Kidney glomerular epithelial cell (primary cell): ENCODE measurements at places on chromosomes 12 and 14.

GRCh38 chr12:38771871-38772270, 133.5 kb downstream of the CPNE8 start:
- no peak for DNase-seq

DNA sequence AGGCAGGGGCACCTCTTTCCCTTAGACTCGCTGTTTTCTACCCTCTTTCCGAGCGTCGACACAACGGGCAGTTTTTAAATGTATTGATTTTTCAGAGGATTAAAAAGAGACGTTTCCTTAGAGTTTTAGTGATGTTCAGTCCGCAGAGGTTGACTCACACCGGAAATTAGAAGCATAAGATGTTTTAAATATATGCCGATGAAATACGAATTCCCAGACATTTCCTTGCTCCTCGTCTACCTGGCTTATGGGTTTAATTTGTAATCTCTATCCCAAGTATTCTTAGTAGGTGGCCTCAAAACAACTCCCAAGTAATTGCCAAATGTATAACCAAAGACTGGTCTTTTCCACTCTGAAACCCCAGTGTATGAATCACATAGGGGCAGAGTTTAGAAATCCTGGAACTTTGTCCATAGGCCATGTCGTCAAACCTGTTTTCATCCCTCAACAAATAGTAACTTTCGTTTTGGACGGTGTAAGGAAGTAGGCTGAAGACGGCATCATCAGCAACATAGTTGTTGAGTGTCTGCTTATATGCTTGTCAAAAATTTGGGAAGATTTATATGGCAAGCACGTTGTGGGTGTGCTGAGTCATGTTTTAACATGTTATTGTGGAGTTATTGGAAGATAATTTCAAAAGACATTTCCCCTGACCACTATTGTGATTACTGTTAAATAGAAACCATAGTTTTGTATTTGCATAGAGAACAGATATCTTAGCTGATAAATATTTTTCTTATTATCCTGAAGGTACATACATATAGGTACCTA, 824 bp downstream of the TBK1 start:
- peak; percentile 60 for DNase-seq

DNA sequence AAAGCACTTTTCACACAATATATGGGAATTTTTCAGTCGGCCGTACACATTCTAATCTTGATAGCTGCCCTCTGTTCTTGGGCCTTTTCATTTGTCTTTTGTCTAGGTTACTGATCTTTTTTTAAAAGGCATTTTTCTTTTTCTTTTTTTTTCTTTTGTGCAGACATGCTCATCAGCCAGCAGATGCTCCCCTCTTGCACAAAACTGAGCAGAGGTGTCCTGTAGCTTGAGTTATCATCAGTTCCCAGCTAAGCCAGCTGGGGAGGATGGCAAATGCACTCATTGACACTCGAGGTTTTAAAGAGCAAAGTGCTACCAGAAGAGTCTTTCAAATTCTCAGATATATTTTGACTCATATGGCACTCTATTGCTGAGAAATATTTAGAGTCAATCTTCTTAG, 913.9 kb upstream of the SEL1L start:
- no peak for DNase-seq

GRCh38 chr12:69052613-69053408, 119.8 kb upstream of the CPM start:
- DNase-seq, result peak; percentile 94

GRCh38 chr14:65032319-65032718, 45.6 kb downstream of the FNTB start:
- no peak for DNase-seq

- no peak for DNase-seq
Measured at GRCh38 chr14:37595809-37596621, 586 bp downstream of the TTC6 start.

GRCh38 chr14:32400480-32400879, 71.4 kb downstream of the AKAP6 start:
- DNase-seq, result peak; percentile 15

- no peak for DNase-seq
Measured at GRCh38 chr12:57169969-57170368, 22.6 kb upstream of the LRP1-AS start.

- no peak for DNase-seq
Measured at GRCh38 chr14:44863271-44863670, 98.5 kb downstream of the KLHL28 start.
